ENCODE measurements at places on chromosomes 6 and 20.

DNA sequence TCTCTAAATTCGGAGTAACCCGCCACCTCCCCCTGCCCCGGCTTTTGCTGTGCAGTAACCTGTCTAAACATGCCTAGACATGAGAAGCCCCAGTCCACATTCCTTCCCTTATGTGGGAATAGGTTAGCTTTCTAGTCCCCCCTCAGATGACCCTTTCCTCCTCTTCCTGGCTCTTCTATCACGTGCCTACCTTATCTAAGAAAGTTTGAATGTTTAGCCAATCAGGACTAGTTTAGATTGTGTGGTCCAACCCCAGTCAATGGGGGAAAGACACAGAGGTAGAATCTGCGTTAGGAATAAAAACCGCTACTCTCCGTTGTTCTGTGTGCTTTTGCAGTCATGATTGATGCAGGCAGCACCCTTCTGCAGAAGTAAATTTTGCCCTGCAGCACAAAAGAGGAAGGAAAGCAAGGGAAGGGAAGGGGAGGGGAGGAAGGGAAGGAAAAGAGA is 69.0 kb upstream of the CD93 start:
- no peak for DNase-seq

- DNase-seq = peak; percentile 68
Measured at GRCh38 chr6:22471132-22471690, 98.2 kb upstream of the HDGFL1 start.

DNA sequence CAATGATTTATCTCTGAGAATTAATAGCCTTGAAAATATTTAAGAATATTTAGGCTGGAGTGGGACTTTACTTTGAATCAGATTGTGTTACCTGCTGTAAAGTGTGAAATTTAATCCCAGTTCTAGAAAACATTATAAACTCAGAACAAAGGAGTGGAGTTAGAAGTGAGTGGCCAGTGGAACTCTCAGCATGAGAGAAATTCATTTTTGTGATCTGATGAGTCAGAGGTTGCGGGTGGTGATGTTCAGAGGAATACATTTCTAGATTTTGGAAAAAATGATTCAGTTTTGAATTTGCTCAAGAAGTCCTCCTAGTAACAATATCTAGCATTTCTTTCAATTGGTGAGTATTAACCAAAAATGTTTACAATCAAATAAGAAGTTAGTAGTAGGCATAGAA is 167.5 kb downstream of the ZFAND3 start:
- no peak for DNase-seq

- no peak for DNase-seq
Measured at GRCh38 chr6:17413313-17413750, 19.9 kb downstream of the CAP2 start.

DNA sequence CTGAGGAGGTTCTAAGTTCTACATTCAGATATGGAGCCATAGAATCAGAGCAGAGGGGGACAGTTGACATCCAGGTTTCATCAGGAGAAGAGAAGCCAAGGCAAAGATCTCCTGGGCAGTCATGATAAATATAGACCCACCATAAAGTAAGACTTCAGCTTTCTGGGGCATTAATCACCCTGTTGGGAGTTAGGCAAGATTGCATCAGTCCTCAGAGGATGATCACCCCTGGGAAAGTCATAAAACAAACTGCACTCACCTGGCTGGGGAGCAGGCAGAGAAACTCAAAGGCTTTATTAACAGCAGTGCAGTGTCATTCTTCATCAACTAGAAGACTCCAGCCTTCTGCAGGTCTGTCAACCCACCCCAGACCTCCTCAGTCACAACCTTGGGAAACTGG is 301.3 kb upstream of the JARID2 start:
- DNase-seq = no peak
